Left ventricle myocardium inferior (tissue), 1 donor: ENCODE measurements at places on chromosomes 11 and 22. TPM values are rescaled to one million over a fixed set of nuclear protein-coding genes. Genes with fewer than 3 reads are reported as not detected.

SPTBN2 gene
- 0.77 TPM for total RNA-seq

OR4C13 gene
- total RNA-seq: not detected

OR52E8 gene
- not detected for total RNA-seq

TP53I11 gene
- 39.4 TPM for total RNA-seq

CCDC81 gene
- 0.71 TPM for total RNA-seq

KRTAP5-1 gene
- not detected for total RNA-seq

THRSP gene
- 0.25 TPM for total RNA-seq

YAP1 gene
- 67.9 TPM for total RNA-seq

IRAG1 gene
- total RNA-seq: 5.1 TPM

DCPS gene
- 12.1 TPM for total RNA-seq

CBLIF gene
- not detected for total RNA-seq

- DNase-seq: no peak
These were observed 89.2 kb upstream of the CRTAM start for GRCh38 chr11:122749005-122749687.

GRCh38 chr11:130655300-130655699 is 206.9 kb downstream of the ADAMTS15 start:
- DNase-seq: no peak

- no peak for DNase-seq
These were observed 1.3 kb upstream of the CD82 start for GRCh38 chr11:44564166-44564565.

- DNase-seq: no peak
These were observed 15.2 kb downstream of the SCARF2 start for GRCh38 chr22:20422271-20423007.

GRCh38 chr11:85783758-85784157 is 27.2 kb downstream of the SYTL2 start:
- no peak for DNase-seq

DNA sequence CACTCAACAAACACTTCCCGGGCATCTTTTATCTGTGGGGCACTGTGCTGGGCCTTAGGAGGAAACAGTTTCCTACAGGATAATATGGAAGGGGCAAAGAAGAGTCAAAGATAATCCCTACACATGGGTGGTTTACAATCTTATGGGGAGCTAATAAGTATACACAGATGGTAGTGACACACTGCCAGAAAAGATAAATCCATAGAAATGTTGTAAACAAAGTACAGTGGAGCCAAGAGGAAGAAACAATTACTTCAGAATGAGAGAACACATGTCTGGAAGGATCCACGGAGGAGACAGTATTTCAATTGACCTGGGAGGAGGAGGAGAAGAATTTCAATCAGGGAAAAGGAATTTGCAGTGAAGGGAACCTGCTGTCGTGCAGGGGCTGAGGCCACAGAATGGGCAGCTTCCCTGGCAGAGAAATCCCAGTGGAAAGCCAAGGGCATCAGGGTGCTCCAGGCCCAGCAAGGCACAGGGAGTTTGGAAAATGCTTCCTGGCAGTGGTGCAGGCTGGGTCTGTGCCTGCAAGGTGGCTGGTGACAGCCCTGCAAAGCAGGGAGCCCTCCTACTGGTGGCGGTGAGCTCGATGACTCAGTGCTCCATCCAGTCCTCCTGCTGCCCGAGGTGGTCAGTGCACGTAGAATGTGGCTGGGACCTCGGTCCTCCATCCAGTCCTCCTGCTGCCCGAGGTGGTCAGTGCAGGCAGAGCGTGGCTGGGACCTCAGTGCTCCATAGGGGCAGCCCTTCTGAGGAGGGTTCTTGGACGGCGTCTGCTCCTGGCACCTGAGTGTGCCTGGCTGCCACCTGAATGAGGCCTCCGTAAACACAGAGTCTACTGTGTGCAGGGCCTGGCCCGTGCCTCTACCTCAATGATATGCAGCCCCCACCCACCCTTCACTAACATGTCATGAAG is 444.3 kb upstream of the B3GAT1 start:
- DNase-seq: no peak

GRCh38 chr22:39291523-39291922 is 27.9 kb downstream of the RPL3 start:
- no peak for DNase-seq

DNA sequence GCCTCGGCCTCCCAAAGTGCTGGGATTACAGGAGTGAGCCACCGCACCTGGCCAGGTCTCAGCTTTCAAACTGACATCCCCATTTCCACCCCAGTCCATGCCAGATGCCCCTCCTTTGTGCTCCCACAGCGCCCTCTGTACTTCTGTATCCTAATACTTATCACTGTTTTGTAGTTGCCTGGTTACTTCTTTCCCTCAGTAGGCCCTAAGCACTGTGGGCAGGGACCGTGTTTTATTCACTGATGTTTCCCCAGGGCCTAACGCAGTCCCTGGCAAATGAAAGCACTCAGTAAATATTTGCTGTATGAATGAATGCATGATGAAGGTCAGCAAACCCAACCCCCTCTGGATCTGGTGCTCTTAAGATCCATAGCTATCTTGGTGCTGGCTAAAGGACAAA is 2.2 kb upstream of the TRIM3 start:
- DNase-seq: no peak

DNA sequence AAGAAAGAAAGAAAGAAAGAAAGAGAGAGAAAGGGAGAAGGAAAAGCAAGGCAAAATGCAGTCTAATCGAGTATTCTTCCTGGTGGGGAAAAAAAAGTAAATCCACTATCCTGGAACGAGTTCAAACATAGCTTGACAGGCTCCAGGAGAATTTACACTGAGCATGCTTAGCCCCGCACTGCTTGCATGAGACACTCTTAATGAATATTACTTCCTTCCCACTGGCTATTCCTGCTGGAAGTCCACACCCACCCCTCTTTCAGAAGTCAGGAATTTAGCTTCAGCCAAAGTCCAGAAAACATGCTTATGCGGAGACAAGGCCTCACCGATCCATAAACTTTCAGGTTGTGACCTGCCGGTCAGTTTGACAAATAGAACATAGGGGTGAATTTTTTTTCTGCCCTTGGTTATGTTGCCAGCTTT is 251.8 kb upstream of the BLID start:
- DNase-seq: no peak

- no peak for DNase-seq
These were observed 14.0 kb downstream of the IGLL1 start for GRCh38 chr22:23565915-23566704.

- peak; percentile 88 for DNase-seq
These were observed 565 bp downstream of the GAS2L1 start for GRCh38 chr22:29306835-29307595.

- DNase-seq: no peak
These were observed 124.7 kb upstream of the BMAL1 start for GRCh38 chr11:13152736-13153541.

- DNase-seq: no peak
These were observed 1474.3 kb downstream of the BRD1 start for GRCh38 chr22:48353116-48353947.

DNA sequence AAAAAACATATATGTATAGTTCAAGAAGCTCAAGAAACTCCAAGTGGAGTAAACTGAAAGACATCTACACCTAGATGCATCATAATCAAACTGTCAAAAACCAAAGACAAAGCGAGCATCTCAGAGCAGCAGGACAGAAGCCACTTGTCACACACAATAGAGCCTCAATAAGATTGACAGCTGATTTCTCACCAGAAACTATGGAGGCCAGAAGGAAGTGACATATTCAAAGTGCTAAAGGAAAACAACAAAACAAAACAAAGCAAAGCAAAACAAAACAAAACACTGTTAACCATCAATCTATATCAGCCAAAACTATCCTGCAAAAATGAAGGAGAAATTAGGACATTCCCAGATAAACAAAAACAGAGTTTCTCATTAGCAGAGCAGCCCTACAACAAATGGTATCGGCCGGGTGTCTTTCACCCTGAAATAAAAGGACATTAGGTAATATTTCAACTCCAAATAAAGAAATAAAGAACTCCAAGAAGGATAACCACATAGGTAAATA is 65.8 kb upstream of the SEPTIN5 start:
- DNase-seq: no peak

- DNase-seq: no peak
These were observed 273.9 kb downstream of the RAB38 start for GRCh38 chr11:87901341-87901740.

- DNase-seq: no peak
These were observed 687 bp upstream of the CALCA start for GRCh38 chr11:14972581-14973495.

DNA sequence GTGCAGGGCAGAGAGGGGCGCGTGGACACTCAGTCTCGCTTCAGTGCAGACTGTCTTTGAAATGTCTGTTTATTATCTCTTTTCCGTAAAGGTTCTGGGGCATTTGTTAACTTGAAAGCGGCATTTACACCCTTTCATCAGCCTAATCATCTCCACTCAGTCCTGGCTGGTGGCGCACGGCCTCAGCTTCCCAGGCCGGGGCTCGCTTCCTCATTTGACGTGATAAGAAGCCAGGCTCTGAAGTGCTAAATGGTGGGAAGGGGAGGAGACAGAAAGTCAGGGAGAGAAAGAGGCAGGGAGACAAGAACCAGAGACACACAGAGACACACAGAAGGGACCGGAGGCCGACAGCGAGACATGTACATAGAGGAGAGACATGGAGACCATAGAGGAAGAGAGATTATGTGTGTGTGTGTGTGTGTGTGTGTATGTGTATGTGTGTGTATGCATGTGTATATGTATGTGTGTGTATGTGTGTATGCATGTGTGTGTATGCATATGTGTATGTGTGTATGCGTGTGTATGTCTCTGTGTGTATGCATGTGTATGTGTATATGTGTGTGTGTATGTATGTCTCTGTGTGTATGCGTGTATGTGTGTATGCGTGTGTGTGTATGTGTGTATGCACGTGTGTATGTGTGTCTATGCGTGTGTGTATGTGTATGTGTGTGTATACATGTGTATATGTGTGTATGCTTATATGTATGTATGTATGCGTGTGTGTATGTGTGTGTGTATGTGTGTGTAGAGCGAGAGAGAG is 101.5 kb downstream of the ST3GAL4 start:
- DNase-seq: no peak

DNA sequence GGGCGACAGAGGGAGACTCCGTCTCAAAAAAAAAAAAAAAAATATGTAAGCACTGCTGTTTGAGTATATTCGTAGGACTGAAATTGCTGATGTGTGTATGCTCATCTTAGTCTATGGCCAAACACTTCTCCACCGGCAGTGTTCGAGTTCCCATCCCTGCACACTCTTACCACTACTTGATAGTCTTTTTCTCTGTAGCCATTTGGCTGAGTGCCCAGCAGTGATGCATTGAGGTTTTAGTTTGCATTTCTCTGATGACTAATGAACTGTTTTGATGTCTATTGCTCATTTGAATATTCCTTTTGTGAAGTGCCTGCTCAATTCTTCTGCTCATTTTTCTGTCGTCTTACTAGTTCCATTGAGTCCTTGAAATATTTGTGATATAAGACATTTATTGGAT is 1.9 kb downstream of the TIRAP start:
- no peak for DNase-seq

DNA sequence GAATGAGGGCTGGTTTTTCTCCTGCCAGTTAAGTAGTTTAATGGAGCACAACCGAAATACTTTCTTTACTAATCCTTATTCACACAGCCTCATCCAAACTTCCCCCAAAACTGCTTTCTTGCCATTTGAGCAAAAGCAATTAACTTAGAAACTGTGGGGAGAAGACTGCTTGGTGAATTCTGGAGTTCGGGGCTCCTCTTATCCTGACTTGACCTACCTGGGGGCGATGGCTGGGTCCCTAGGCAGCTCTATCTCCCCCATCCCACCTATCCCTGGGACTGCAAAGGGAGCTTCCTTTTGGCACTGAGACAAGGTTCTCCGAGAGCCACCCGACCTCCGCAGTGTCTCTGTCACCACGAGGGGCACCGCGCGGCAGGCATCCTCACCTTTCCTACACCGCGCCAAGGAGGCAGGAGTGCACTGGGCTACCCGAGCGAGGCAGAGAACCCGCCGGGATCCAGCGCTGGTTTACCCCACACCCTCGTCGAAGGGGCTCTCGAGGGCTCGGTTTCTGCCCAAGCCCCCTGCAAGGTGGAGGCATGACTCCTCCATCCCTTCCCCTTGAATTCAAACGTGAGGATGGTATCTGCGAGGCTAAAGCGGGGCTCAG is 759 bp downstream of the DESI1 start:
- DNase-seq: peak; percentile 36

GRCh38 chr11:101429703-101430540 is 153.9 kb downstream of the TRPC6 start:
- no peak for DNase-seq

GRCh38 chr11:63520606-63521170 is 14.8 kb downstream of the LGALS12 start:
- DNase-seq: no peak

- DNase-seq: no peak
These were observed 7.3 kb upstream of the PKNOX2 start for GRCh38 chr11:125157118-125157733.
